ENCODE measurements at places on chromosomes 1 and 21. TPM values are rescaled to one million over a fixed set of nuclear protein-coding genes. Genes with fewer than 3 reads are reported as not detected.

GRCh38 chr1:13730751-13731482, 30.9 kb downstream of the PRDM2 start:
- DNase-seq, result peak; percentile 81
- H3K4me3 ChIP-seq, result peak overlapping the region; percentile 86
- H3K27ac ChIP-seq, result peak overlapping the region; percentile 99
- no peaks in the 10 kb centered on the region for H3K36me3 ChIP-seq
- H3K27me3 ChIP-seq, result no peaks in the 10 kb centered on the region

The B3GALT2 gene
- total RNA-seq, result not detected

DNA sequence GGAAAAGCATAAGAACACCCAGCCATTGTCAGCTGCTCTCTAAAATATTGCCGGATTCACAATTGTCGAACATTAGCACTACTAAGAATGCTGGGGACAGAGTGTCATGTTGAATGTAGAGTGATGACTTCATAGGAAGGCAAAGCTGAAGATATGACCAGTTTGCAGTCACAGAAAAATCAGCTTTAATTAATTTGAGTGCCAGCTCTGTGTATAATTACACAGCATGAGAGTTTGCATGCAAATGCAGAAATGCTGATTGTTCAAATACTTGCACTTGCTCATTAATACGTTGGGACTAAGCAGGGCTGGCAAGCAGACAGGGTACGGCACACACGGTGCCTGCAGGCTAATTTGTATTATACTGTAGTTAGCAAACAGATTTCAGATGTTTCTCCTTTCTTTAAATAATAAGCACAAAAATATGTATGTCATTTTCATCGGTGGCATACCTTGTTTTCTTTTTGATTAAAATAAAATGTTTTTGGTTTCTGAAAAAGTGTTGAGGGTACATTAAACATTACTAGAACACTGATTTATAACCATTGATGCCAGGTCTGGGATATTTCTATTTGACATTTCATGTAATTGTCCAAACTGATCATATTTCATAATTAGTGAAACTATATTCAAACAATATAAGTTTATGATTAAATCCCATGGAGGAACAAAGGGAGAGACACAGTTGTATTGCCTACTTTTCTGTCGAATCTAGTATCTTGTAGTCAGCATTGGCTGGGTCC, 99.8 kb upstream of the ADGRL2 start:
- no peak overlapping the region for H3K4me3 ChIP-seq
- DNase-seq, result no peak
- no peak overlapping the region for H3K27ac ChIP-seq
- peaks cover 16% of the 10 kb centered on the region for H3K36me3 ChIP-seq
- H3K27me3 ChIP-seq, result no peaks in the 10 kb centered on the region

GRCh38 chr1:51515312-51515960, 3.6 kb downstream of the EPS15 start:
- H3K4me1 ChIP-seq, result peaks cover 71% of the 10 kb centered on the region
- peak overlapping the region; percentile 98 for H3K4me3 ChIP-seq
- H3K27me3 ChIP-seq, result no peaks in the 10 kb centered on the region

- peaks cover 9% of the 10 kb centered on the region for H3K27me3 ChIP-seq
- no peak overlapping the region for H3K4me3 ChIP-seq
- H3K4me1 ChIP-seq, result no peaks in the 10 kb centered on the region
- H3K27ac ChIP-seq, result no peak overlapping the region
- no peaks in the 10 kb centered on the region for H3K36me3 ChIP-seq
- no peak for DNase-seq
Measured at GRCh38 chr1:17355898-17356297, 16.1 kb upstream of the PADI6 start.

The PRRX1 gene
- not detected for total RNA-seq

- H3K4me1 ChIP-seq, result no peaks in the 10 kb centered on the region
- H3K27me3 ChIP-seq, result peaks cover 15% of the 10 kb centered on the region
- H3K4me3 ChIP-seq, result no peak overlapping the region
- peak; percentile 84 for DNase-seq
- H3K36me3 ChIP-seq, result no peaks in the 10 kb centered on the region
- no peak overlapping the region for H3K27ac ChIP-seq
Measured at GRCh38 chr1:162847839-162848453, 13.0 kb downstream of the CCDC190 start.

Data from natural killer cell treated with Interleukin-12 subunit alpha and Interleukin-12 subunit beta and Interleukin-15 and Interleukin-18, amount 100 ng/mL, for 72 hours (primary cell).